ENCODE measurements at places on chromosomes 1 and 21.
A peak's percentile ranks its signal among the peaks of the same experiment; 100 is the strongest.

DNA sequence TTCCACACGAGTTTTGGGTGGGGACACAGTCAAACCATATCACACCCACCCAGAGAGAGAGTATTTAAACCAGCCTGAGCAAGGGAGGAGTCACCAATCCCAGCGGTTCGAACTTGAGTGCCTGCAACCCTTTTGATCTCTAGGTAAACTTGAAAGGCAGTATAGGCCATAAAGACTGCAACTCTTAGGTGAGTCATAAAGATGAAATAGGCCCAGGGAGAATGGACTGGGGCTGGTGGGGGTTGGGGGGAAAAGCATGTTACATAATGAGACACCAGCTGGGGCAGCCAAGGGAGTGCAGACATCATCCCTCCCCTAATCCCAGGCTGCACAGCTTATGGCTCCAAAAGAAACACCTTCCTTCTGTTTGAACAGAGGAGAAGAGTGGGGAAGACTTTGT lies 99.8 kb upstream of the LHX8 start:
- DNase-seq, result no peak

- no peak for DNase-seq
Measured at GRCh38 chr1:53379662-53380002, 51.8 kb upstream of the LRP8 start.

DNA sequence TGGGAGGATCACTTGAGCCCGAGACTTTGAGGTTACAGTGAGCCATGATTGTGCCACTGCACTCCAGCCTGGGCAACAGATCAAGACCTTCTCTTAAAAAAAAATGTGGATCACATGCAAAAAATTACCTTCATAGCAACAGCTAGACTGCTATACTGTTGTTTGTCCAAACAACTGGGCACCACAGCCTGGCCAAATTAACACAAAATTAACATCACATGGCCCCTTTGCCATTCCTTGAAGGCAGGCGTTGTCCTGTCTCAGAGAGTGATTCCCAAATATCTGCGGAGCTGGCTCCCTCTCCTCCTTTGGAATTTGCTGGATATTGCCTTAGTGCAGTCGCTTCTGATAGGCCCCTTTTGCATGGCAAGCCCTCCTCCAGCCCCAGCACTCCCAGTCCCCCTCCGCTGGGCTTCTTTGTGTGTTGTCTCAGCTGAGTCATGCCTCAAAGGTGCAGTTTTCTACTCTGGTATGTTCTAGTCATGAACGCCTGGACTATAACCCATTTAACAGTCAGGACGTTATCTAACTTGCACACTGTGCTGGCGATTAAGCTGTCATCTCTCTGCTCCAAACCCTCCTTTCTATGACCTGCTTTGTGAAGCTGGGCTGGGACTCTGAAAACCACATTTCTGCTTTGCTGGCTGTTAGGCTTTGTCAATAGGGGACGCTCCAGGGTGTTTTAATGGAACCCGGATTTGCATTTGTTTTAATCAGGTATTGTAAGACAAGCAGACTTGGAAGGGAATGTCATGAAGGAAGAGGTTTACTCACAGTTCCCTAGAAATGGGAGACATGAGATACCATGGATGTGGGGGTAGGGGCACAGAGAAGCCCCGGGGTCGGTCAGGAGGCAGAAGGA lies 20.1 kb upstream of the HPCAL4 start:
- DNase-seq, result no peak

GRCh38 chr1:205519541-205520131 lies 15.2 kb downstream of the CDK18 start:
- DNase-seq, result no peak

DNA sequence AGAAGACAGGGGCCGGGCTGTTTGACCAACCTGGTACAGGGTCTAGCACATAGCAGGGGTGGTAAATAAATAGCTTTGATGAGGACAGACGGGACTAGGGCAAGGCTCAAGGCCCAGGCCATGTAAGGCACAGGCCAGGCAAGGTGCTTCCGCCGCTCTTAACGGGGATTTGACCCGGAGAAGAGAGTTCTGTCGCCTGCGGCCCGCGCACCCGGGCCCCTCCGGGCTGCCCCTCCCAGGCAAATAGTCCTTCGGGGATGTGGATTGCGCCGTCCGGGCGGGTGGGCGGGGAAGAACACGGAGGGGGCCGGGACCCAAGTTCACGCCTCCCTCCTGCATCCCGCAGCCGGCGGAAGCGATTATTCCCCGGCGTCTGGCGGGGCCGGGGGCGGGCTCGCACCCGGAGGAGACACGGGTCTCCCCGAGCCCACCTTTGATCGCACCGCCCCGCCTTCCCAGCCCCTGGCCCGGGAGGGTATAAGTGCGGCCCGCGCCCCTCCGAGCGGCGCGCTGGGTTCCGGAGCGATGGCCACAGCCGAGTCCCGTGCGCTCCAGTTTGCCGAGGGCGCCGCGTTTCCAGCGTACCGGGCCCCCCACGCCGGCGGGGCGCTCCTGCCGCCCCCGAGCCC lies at the start of gene MIXL1:
Gene MIXL1, plus strand, starts transcription at position 508 of the 629 bp plus-strand sequence. Its CDS starts 18 bp downstream, at position 526.
- DNase-seq, result peak; percentile 16

GRCh38 chr1:94579876-94580294 lies 38.3 kb upstream of the F3 start:
- DNase-seq, result no peak

GRCh38 chr1:166675213-166675612 lies 164.1 kb upstream of the POGK start:
- no peak for DNase-seq

DNA sequence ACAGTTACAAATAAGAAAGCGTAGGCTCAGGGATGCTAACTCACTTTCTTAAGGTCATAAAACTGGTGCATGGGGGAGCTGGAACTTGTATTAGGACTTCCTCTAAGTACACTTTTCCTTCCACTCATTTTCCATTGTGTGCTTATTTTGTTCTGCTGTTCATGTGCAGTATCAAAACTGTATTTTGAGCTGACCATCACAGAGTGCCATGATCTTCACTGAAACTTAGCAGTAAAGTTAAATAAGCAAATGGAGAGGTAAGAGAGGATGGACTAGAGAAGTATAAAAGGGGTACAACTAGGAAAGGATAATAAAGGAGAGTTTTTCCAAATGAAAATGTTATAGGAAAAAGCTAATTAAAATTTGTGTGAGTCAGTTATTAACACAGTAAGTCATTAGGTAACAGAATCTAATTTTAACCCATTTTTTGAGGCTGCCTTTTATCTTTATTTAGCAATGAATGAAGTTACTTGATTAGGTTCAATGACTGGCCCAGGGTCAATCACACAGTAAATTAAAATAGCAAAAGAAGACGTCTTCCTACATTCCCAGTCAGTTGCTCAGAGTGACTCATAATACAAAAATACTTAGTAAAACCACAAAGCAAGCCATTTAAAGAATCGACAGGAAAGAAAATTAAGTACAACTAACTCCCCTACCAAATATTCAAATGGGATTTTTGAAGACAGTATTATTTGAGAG lies 165.8 kb upstream of the C1orf105 start:
- no peak for DNase-seq

DNA sequence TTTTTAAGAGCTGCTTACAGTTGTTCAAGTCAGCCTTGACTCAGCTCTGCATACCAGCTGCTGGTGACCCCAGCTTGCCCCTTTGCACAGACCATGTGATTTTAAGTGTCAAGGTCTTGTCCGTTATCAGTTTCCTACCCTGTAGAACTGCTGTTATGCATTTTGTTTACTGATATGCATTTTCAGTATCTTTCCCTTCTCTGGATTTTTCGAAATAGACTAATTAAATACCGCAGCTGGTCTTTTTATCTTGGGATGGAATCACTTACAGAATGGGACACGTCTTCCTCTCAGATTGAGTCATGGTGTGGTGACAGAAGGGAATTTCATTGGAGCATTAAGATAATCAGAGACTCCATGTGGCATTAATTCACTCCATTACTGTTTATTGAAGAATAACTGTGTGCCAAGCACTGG lies 145.6 kb downstream of the FMN2 start:
- DNase-seq, result no peak

- no peak for DNase-seq
Measured at GRCh38 chr1:24047110-24047477, 64.8 kb downstream of the MYOM3 start.

GRCh38 chr1:224447251-224447650 lies 12.7 kb upstream of the WDR26 start:
- no peak for DNase-seq

DNA sequence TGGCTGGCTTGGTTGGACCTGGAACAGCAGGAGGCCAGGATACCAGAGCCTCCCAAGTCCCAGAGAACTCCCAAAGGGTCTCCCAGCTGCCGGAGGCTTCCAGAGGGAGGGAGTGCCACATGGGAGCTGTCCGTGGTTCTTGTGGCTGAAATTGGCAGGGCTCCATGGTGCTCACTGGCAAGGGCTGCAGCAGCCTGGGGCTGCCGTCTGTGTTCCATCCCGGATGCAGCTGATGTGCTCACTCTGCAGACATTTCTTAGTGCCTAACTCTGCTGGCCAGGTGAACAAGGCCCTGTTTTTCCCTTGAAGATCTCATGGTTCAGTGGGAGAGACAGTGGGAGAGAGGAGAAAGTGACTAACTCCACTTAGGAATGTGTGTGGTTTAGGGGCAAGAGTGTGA lies 261.1 kb downstream of the CAMTA1 start:
- no peak for DNase-seq

DNA sequence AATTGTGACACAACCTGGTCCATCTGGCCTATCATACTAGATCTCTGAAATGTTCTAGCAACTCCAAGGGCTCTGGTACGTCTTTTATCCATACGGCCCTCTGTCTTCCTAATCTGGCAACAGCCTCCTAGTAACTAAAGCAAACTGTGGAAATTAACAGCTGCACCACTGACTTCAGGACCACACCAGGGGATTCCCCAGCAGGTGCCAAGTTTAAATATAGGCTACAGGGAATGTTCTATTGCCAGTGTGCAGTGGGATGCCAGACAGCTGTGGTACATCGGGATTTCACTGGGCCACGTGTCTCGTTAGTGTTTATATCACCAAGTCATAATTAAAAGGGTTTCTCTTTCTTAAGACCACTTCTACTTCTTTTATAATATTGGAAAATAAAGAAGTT lies 94.3 kb downstream of the RGS2 start:
- DNase-seq, result no peak

DNA sequence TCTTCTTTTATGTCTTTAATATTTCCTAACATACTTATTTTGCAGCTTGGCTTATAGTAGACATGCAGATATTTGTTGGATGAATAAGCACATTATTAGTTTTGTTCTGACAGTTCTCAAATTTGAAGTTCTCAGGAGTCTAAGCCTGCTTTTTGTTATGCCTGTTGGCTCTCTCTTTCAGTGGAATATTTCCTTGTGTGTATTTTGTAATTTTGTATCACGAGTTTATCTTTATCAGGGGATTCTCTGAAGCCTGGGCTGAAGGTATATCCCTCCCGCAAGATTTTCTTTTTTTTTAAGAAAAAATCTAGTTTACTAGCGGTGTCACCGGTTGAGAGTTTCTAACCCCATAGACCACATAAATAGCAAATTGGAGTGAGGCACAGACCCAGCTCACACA lies 105.9 kb downstream of the RGL1 start:
- no peak for DNase-seq

GRCh38 chr1:54222711-54223110 lies 22.7 kb downstream of the MRPL37 start:
- DNase-seq, result no peak

DNA sequence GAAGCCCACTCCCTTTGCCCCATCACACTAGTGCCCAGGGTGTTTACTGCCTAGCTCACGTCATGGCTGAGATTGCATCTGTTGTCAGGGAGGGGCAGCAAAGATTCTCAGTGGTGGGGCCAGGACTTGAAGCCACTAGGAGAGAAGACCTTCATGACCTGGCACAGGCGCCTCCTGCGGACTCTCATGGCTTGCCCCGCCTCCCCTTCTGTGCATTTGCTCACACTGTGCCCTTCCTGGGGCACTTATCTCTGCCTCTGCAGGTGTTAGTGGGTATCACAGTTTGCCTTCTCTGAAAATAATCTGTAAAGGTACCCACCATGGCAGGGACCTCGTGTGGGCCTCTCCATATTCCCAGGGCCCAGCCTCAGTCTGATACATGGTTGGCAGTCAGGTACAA lies 20.1 kb downstream of the PTPRU start:
- DNase-seq, result no peak

GRCh38 chr1:65146908-65147423 lies 1.0 kb upstream of the AK4 start:
- no peak for DNase-seq

- DNase-seq, result no peak
Measured at GRCh38 chr1:29004798-29005197, 90.4 kb downstream of the EPB41 start.

DNA sequence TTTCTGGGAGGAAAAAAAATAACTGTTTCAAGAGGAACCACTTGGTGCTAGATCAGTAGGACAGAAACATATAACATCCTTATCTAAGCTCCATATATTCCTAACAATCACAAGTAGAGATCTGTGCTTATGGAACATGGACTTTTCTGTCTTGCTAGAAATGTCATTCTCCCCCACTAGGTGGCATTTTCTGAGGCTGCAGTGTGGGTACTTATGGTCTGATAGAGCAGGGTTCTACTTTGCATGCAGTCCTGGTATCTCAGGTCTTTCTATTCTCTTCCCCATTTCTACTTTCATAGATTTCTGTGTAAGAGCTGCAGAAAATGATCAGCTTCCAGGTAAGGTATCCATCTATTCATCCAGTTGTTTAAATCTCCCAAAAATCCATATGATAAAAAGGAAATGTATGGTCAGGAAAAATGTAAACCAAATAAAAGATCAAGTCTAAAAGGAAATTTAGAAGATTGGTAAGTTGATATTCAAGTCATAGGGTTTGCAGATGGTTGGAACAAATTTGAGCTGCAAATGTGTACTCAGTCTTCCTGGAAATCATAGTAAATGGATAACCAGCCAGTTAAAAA lies 1.5 kb downstream of the ZNF684 start:
- DNase-seq, result peak; percentile 35

DNA sequence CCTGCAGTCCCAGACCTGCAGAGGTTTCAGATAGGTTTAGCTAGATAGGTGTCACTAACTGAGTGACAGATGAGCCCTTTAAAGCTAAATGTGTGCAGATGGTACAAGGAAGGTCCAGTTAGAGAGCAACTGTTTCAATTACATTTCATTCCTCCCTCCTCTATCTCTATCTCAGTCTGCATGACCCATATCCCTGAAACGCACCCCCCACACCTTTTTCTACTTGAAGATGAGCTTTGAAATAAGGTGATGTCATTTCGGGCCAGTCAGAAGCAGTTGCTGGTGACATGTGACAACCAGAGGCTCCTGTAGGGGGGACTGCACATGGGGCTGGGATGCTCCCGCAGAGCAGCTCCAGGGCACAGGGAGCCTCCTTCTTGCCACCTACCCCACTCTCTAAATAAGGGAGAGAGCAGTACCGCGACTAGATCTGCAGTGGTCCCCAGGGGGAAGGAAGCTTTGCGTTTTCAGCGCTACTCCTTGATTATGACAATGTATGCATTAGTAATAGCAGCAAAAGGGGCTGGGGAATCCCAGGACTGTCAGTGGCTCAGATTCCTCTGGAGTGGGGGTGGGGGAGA lies 4.3 kb downstream of the ATP8B2 start:
- peak; percentile 38 for DNase-seq

Measured in activated T-cell treated with anti-CD3 and anti-CD28 coated beads, Interleukin-2, amount 50 U/mL, for 72 hours (primary cell).